ENCODE measurements at places on chromosomes 6 and 20.

DNA sequence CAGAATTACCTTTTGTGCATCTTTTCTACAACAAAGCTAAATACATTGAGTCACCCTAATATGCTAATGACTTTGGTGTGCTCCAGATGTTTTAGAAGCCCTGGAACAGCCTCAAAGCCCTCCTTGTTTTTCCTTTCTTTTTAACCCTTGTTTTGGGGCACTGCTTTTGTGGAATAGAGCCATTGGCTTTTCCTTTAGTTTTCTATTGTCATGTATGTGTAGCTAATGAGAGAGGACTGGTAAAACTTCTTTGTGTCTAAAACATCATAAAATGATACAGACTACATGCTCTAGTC is 158.8 kb downstream of the JARID2 start:
- DNase-seq, result no peak

DNA sequence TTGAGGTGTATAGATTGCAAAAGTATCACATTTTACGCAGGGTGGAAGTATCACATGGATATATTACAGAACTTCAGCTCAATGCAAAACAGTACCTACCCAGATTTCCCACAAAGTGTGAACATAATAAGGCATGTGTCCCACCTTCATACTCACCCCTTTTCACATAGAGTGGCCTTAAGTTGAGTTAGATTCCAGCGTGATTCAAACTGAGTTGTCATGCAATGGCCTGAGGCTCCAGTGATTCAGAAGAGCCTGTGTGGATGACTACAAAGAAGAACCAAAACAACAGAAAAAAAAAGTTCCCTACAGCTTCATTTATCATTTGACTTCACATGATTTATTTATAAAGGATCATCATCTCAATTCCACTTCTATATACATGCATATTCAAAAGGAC is 309.7 kb downstream of the SLC35F1 start:
- no peak for DNase-seq

DNA sequence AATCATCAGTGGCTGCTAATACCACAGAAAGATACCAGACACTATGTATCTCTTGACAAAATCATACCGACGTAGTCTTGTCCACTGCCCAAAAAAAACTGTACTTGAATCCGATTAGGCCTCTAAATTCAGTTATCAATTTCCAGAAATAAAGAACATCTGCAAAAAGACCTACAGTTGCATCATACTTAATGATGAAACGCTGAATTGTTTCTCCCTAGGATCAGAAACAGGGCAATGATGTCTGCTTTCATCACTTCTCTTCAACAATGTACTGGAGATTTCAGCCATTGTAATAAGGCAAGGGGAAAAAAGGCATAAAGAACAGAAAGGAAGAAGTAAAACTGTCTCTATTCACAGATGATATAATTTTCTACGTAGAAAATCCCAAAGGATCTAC is 152.0 kb downstream of the TASP1 start:
- DNase-seq, result no peak

GRCh38 chr6:102023977-102024657 is 630.6 kb downstream of the GRIK2 start:
- DNase-seq, result no peak

DNA sequence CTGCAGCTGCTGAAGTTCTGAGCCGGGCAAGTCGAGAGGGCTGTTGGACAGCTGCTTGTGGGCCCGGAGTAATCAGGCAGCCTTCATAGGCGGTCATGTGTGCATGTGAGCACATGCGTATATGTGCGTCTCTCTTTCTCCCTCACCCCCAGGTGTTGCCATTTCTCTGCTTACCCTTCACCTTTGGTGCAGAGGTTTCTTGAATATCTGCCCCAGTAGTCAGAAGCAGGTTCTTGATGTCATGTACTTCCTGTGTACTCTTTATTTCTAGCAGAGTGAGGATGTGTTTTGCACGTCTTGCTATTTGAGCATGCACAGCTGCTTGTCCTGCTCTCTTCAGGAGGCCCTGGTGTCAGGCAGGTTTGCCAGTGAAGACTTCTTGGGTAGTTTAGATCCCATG is 21.2 kb upstream of the MAPK13 start:
- no peak for DNase-seq

DNA sequence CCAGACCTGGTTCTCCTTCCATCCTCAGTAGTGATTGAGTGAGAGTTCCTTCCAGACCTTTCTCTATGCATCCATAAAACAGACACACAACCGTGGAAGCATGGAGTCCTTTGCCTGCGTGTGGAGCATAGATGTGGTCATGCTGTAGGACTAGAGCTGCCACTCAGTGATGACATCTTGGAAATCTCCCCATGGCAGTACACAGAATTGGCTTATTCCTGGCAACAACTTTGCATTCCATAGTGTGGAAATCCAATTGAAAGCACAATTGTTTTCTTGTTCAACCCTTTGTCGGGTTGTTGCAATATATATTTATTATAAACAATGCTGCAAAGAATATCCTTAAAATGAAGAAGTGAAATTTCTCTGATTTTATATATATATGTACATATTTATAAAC is 547.8 kb downstream of the CDH26 start:
- DNase-seq, result no peak

- no peak for DNase-seq
These were observed 445 bp downstream of the RAB32 start for GRCh38 chr6:146543940-146544615.

- no peak for DNase-seq
These were observed 142.6 kb downstream of the MRPL14 start for GRCh38 chr6:43984442-43985321.

DNA sequence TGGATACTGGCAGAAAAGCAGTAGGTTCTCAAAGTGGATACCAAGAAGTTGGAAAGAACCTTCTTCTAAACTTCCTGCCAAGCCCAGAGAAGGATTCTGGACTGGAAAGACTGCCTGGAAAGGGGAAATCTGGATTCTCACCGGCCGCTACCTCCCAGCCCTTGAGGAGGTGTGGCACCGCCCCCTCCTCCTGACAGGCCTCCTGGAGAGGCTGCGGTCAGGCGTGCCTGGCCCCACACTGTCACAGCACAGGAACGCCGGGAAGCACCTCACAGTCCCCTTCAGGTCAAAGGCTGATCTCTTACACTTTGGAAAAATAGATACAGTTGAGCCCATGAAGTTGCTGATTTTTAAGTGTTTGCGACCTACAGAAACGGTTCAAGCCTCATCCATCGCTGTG is 16.3 kb upstream of the PDE10A start:
- DNase-seq, result no peak

DNA sequence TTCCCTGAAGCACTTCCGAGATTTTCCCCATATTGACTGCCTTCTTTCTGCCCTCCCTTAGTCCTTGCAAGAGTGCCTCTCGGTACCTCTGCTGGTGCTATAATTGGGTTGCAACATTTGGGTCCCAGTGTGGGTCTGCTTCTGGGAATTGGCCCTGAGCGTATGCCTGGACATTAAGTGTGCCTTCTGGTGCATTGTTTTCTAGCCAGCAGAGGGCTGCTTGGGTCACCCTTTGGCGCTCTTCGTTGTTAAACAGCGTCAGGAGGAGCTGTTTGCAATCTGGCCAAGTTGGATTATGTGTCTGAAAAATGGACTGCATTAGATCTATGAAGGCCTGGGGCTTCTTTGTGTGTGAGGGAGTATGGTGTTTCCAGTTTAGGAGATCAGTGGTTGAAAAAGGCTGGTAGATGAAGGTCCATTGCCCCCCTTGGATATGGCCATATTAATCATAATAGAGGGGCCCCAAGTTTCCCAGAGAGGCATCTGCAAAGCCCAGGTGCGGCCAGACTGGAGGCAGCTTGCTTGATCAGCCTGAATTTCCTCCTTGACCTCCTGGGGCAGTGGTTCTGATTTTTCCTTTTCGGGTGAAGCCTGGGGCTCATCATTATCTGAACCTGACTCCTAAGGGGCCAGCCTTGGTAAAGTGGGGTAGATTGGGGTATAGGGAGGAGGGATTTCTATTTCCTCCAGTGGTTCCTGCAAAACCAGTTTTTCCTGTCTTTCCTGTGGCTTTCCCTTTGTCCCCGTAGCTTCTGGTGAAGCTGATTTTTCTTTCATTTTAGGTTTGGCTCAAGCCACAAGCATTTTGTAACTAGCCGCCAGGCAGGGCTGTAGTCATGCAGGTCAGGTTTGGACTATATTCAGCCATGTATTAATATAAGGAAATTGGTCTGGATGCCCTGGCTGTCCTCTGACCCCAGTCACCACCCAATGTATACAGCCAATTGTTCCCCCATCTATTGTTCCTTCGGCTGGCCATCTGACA is 85.4 kb upstream of the GPR6 start:
- no peak for DNase-seq

DNA sequence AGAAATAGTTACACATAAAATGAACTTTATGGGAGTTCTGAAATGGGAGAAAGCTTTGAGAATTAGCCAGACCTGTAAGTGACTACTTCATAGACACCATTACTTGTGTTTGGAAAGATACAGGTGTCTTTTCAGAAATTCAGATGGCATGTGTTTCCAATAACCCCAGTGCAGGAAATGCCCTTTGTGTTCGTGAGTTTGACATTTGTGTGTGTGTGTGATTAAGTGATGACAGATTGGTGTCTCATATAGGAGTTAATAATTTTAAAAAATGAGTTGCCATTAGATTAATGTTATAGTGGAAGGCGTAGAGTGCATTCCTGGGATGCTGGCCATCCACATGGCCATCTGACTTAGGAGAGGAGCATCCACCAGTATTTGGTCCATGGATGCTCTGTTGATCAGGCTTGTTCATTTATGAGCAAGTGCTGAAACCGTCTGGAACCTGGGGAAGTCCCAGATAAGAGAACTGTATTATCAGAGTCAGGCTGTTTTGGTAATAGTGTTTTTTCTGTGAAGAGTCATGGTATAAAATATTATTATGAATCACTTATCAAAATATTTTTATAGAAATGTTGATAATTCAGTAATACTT is 3.1 kb downstream of the STK4 start:
- DNase-seq, result no peak

GRCh38 chr6:109236115-109237076 is 141.1 kb downstream of the CEP57L1 start:
- DNase-seq, result no peak

GRCh38 chr6:2110504-2110903 is 134.9 kb downstream of the GMDS start:
- no peak for DNase-seq
